ENCODE measurements at places on chromosomes 11 and 22.

- DNase-seq = no peak
Measured at GRCh38 chr11:47895035-47895434, 46.9 kb upstream of the NUP160 start.

- DNase-seq = no peak
Measured at GRCh38 chr11:10955616-10956015, 97.8 kb upstream of the ZBED5 start.

DNA sequence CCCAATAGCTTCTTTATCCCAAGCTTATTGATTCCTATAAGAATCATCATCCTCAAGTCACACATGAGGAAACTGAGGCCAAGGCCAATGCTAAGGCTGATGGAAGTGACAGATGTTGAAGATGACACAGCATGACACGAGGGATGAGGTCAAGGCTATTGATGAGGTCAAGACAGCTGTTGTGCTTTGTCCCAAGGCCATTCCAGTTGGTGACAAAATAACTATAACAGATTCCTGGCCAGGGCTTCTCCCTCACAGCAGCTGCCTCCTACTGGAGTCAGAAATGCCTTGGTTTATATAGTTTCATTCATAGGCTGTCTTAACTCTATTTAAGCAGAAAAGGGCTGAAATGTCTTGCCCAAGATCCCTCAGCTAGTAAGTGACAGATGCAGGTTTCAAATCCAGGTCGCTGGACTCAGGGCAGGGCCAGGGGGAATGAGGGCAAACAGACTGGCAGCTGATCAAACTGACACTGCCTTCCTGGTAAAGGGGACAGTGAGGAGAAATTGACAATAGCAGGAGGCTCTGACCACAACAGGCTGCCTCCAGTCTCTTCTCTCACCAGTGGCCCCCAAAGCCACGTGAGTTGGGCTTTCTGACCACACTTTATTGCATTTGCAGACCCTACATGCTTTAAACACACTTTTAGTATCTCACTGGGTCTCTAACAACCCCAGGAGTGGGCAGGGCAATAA, 16.5 kb downstream of the MIF start:
- DNase-seq = no peak

GRCh38 chr11:62054484-62055121, 69.2 kb upstream of the INCENP start:
- DNase-seq = no peak

DNA sequence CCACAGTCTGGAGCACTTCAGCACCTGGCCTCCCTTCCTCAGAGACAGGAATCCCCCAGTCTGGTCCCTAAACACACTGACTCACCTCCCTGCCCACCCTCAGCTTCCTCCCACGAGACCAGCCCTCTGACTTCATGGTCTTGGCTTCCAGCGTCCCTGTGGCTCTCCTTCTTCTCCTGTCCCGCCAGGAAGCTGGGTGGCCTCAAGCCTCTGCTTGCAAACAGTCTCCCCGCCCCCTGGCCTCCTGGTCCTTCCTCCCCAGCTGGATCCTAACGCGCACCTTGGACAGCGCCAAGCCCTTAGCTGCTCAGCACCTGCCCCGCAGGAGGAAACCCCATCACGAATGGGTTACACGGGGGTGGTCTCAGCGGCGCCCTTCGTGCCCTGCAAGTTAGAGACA, 4.5 kb downstream of the NCF4 start:
- DNase-seq = no peak

DNA sequence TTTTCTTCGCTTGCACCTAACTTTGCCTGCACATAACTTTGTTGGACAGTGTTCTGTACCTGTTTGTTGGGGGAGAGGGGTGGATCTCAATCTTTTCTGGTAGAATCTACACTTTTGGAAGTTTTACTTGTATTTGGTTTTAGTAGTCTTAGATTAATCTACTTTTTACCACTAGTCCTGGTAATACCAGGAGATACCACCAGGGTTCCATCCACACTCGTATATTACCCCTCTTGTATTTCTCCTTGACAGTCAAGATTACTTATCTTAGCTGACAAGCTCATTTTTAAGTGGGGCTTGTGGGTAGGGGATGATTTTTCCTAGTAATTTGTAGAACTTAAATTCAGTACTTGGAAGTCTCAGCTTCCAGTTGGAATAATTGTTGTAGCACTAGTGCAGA, 37.3 kb upstream of the TECTA start:
- DNase-seq = no peak
